Thymus (tissue), 14 donors: ENCODE measurements at places on chromosomes 6 and 20.

- DNase-seq: no peak
Measured at GRCh38 chr6:25921525-25922203, 8.8 kb downstream of the SLC17A2 start.

GRCh38 chr20:25160467-25160866 is 35.0 kb upstream of the ENTPD6 start:
- no peak for DNase-seq

- no peak for DNase-seq
Measured at GRCh38 chr20:62817975-62818591, 1.2 kb downstream of the COL9A3 start.

DNA sequence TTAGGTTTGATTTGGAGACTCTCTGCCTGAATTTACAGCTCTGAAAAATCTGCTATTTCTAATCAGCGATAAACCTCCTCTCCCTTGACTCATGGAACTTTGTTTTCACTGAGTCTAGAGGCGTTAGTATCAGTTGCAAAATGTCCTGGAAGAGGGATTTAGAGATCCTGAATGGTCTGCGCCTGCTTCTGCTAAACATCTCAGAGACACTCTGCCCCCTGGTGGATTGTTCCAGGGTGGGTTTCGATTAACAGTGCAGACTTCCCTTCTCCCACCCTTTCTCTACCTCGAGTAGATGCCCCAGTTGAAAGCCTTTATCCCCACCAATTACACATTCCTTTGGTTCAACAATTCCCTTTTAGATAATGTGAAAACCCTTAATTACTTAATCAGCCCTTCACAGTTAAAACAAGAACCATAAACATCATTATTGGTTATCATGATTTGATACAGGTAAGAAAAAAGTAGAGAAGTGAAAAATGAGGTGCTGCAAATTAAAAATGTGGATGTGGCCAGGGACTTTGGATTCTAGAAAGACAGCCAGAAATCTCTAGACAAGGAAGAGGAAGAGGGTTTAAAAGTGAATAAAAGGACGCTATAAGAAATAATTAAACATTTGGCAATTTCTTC is 5.5 kb downstream of the HTR1B start:
- no peak for DNase-seq

DNA sequence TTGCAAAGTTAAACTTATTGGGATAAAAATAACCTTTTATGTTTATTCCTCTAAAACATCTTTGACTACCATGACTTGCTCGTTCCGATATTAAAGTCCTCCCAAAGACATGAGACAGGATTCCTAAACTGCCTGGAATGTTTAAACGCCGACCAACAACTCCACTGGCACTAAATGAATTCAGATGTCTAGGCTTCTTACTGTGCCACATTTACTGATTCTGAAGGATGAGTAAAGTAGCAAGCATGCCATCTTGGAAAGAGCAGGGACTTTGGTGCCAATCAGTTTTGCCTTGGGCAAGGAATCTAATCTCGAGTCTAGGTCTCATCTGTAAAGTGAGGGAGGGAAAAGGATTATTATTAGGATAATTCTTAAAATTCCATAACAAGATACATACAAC is 25.3 kb downstream of the MBOAT1 start:
- DNase-seq: no peak

- DNase-seq: no peak
Measured at GRCh38 chr6:18242062-18242851, 22.1 kb downstream of the DEK start.

- no peak for DNase-seq
Measured at GRCh38 chr6:169190970-169191369, 62.7 kb downstream of the THBS2 start.

GRCh38 chr20:9300534-9300933 is 213.9 kb upstream of the LAMP5 start:
- no peak for DNase-seq

DNA sequence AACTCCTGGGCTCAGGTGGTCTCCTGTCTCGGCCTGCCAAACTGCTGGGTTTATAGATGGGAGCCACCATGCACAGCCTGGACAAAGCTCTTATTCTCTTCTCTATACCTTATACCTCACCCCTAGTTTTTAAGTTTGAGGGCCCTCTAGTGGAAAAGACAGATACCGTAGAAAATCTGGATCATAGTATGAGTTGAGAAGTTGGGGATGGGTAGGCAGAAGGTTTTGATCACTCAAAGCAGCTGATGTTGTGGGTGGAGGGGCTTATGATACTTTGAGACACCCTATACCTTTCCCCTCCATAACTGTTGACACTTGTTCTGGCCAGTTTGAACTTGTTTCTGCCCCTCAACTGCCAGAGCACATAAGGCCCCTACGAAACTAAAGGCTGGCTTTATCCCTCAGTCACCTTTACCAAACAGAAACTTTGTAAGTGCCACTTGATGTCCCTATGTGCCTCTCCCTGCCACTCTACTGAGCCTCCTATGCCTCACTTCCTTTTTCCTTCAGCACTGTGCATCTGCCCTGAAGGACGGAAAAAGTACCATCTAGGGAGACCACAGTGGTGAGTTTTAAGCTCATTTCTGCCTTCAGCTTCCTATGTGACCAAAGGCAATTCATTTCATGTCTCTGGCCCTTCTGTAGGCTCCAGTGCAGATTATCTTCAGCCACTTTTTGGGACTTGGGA is 28.6 kb downstream of the RALY start:
- DNase-seq: peak; percentile 27

DNA sequence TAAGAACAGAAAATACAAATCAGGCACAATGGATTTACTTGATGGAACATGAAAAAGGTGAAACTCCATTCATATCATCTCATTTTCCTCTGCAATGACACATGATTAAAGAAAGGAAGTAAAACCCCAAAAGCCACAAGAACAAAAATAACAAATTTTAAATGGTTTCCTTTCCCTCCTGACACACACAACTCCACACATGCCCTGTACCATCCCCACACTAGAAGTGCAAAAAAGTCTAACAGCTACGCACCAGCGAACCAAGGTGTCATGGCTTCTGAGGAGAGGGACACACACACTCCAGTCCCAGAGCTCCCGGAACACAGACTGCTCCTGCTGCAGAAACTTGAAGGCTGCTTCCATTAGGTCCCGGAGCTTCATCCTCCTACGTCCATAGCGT is 25.3 kb downstream of the MDN1 start:
- DNase-seq: peak; percentile 22

DNA sequence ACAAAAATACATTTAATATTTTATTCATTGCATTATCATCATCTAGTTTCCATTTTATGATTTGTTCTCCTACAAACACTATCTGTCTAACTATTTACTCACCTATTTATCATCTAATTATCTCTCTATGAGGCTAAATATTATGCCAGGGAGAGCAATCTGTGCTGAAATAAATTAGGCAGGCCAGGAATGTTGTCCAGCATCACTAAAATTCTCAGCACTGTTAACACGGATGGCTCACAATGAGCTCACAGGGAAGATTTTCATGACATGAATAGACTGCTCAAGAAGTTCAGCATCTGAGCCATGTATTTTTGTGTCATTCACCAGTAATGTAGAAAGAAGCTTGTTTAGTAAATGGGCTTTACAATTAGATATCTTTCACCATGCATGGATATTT is 1277.2 kb downstream of the GRIK2 start:
- DNase-seq: no peak

- peak; percentile 72 for DNase-seq
Measured at GRCh38 chr20:62623488-62624324, 18.6 kb upstream of the SLCO4A1 start.

DNA sequence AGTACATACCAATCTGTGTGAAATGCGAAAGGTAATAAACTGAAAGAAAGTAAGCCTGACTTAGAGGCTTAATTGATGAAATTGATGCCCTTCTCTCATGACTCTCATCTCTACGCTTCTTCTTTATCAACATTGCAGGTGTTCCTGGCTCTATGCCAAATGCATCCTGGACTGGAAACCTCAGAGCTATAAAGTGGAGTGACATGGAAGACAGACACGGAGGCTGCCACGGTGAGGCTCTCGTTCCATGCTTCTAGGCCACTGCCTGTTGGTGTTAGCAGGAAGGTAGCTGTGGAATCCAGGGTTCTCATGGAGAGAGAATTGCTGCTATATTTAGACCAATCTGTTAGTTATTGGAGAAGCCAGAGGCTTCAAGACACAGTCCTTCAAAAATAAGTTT is 73.2 kb downstream of the C6orf52 start:
- no peak for DNase-seq

- no peak for DNase-seq
Measured at GRCh38 chr6:19876672-19877071, 39.5 kb downstream of the ID4 start.
